ENCODE measurements at places on chromosomes 5 and 9.

GRCh38 chr5:154647761-154648145 is 107.4 kb upstream of the LARP1 start:
- no peak for DNase-seq

- peak; percentile 87 for DNase-seq
These were observed 19.2 kb downstream of the CAPSL start for GRCh38 chr5:35919191-35919590.

GRCh38 chr5:52839285-52839684 is 51.6 kb downstream of the ITGA1 start:
- no peak for DNase-seq

DNA sequence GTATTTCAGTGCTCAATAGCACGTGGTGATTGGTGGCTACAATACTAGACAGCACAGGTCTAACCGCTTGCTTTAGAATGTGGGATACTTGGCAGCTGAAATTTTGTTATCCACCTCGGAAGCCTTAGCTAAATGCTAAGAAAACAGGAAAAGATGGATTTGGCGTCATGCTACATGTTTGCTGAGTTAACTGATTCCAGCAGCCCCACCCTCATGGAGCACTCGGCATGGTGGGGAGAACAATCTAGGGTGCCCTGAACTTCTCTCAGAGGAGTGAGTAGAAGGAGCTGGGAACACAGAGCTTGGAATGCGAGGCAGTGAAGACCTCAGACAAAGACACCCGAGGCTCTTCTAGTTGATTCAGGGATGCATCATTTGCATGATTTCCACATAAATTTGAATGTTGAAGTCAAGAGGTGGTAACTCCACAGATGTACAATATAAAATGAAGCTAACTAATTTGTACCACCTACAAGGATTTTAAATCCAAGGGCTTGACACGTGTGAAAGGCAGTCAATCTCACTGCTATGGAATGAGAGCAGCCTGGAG is 145.1 kb upstream of the FSTL4 start:
- DNase-seq: no peak

DNA sequence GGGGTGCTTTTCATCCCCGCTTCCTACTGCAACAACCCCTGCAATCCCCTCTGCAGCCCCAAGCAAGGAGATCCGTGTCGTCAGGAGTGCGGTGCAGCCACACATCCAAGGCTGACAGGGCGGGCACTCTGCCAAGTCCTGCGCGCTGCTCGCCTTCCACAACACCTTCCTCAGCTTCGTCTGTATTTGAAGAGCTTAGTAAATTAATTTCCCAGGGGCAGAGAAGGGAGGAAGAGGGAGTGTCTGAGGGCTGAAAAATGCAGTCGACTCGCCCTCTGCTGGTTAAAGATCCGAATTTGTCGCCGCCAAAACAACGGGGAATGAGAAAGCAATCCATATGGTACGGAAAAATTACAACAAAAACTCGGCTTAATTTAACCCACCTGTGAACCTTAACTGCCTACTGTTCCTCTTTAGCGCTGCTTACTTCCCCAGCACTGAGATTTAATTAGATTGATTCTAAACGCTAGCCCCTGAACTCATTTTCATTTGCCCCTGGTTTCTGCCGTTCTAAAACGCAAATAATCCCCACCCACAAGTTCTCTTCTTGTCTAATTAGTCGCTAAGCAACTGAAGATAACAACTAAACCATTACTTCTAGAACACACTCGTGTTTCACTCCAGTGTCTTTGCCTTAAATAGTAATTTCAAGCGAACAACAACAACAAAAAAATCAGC is 10.9 kb upstream of the PCDHB1 start:
- no peak for DNase-seq

DNA sequence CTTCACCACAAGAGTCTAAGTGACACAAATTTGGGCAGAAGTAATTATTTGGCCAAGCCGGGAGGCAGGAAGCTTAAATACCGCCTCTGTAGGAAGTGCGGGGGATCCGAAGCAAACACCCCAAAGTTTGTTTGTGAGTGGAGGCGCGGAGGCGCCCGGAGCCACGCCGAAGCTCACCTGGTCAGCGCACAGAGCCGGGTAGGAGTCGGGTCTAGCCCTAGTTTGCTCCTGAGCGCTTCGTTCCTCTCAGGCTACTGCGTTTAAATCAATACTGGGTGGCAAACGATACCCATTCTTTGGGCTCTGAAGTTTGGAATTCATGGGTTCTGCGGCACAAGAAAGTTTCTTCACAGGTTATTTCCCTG is 855 bp downstream of the MCC start:
- no peak for DNase-seq

GRCh38 chr9:136533775-136534157 is 12.1 kb downstream of the NOTCH1 start:
- no peak for DNase-seq

GRCh38 chr9:94967482-94967881 is 241.0 kb downstream of the AOPEP start:
- DNase-seq: no peak

- DNase-seq: no peak
These were observed 584.7 kb downstream of the SEMA5A start for GRCh38 chr5:8961219-8961618.

- DNase-seq: no peak
These were observed 6.6 kb downstream of the LHX2 start for GRCh38 chr9:124017929-124018729.
